Spleen (tissue), 13 donors: ENCODE measurements at places on chromosomes 3 and 15. TPM values are rescaled to one million over a fixed set of nuclear protein-coding genes. Genes with fewer than 3 reads are reported as not detected.

- DNase-seq, result no peak
Observed at GRCh38 chr3:107217172-107217571, 160.1 kb upstream of the CCDC54 start.

- no peak for DNase-seq
Observed at GRCh38 chr15:34841262-34841725, 45.9 kb upstream of the ACTC1 start.

- no peak for DNase-seq
Observed at GRCh38 chr3:157190380-157190872, 30.5 kb upstream of the CCNL1 start.

DNA sequence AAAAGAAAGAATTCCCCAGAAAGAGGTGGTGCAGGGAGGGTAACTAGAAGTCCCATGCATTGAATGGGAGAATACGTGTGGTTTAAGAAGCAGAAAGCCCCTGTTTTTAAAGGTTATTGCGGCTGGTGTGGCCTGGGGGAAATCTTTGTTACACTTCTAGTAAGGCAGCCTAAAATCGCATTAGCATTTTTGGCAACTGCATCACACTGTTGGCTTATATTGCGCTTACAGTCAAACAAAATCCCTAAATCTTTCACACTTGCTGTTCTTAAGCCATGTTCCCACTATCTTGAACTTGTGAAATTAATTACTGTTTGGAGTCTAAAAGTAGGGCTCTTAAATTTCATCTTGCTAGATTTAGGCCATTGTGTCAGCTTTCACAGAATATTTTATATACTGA lies 66.0 kb upstream of the GOLIM4 start:
- no peak for DNase-seq

DNA sequence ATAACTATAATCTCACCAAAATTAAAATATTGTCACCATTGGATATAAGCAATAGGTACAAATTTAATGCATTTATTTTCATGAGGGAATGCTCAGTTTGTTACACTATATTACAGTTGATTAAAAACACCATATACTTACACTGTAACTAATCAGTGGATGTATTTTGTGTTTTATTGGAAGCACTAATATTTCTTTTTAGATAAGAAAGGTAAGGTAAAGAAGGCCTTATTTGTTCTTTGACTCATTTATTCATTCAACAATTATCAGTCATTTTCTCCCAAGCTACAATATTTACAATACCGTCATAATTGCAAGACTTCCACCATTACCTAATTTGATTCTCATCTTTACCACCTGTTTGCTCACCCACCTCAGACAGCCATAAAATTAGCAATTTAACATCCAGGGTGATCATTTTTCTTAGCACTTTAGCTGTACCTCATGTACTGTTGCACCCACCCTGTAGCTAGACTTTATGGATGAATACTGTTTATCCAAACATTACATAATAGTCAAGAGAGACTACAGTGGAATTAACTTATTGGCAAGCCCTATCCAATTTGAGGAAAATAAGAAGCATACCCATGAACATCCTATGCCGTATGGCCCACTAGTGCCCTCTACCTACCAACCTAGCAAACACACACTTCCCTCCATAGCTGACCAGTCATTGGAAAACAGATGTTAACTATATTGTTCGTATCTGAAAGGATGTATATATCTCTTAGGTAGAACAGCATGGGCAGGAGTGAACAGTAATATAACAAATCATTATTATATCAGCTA lies 229.6 kb downstream of the BBX start:
- DNase-seq, result no peak

GRCh38 chr15:63860555-63860954 lies 26.8 kb upstream of the HERC1 start:
- no peak for DNase-seq

- DNase-seq, result no peak
Observed at GRCh38 chr3:76864355-76864754, 175.5 kb upstream of the ROBO2 start.

GRCh38 chr15:53320816-53321215 lies 438.6 kb downstream of the WDR72 start:
- DNase-seq, result no peak

GRCh38 chr3:50450209-50450921 lies 53.1 kb downstream of the CACNA2D2 start:
- DNase-seq, result peak; percentile 90

DNA sequence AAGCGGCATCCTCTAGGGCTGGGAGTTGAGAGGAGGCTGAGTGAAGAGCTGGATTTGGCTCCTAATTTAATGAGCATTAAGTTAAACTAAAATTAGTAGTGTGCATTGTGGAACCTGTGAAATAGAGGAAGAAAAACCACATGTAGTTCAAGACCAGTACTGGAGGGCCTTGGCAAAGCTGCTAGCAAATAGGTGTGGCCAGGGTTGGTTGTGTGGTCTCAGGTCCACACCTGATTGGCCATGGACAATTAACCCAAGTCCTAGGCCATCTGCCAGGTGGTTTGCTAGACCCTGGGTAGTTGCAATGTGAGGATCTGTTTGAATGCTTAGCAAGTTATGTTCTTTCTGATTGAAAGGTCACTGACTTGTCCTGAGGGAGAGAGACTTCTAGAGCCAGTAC lies 275.5 kb downstream of the PDCD6IP start:
- no peak for DNase-seq

DNA sequence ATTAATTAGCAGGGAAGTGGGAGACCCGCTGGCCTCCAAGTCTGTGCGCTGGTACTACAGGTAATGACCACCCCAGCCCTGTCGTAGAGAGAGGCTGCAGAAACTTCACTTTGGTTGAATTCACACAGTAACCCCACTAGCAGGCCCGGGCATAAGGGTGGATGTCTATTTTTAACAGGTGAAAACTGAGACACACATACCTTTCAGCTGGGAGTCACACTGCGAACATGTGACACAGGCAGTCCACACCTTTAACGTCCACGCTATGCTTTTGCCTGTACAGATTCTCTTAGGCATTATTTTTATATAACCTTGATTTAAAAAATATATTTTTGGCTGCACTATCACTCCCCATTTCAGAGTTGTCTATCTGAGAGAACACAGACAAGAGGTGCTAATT lies 3.9 kb downstream of the LRRK1 start:
- no peak for DNase-seq

GRCh38 chr3:49498648-49499047 lies 28.6 kb downstream of the DAG1 start:
- DNase-seq, result no peak

DNA sequence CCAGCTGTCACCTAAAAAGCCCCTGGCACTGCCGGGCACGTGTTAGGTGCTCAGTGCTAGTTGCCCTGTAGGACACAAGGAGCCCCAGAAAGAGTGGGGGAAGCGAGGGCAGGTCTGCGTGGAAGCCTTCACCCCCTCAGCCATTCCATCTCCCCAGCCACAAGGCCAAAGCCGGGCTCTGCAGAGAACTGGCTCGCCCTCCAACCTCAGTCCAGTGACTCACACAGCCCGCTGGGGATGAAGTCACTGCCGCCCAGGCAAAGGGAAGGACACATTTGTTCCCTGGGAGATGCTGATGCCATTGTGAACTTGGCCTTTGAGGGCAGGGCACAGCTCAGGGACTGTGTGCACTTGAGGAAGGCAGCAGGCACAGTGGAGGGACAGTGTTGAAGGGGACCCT lies 48.1 kb downstream of the IQSEC1 start:
- DNase-seq, result peak; percentile 63

GRCh38 chr3:97896547-97896946 lies 74.7 kb downstream of the CRYBG3 start:
- DNase-seq, result no peak

DNA sequence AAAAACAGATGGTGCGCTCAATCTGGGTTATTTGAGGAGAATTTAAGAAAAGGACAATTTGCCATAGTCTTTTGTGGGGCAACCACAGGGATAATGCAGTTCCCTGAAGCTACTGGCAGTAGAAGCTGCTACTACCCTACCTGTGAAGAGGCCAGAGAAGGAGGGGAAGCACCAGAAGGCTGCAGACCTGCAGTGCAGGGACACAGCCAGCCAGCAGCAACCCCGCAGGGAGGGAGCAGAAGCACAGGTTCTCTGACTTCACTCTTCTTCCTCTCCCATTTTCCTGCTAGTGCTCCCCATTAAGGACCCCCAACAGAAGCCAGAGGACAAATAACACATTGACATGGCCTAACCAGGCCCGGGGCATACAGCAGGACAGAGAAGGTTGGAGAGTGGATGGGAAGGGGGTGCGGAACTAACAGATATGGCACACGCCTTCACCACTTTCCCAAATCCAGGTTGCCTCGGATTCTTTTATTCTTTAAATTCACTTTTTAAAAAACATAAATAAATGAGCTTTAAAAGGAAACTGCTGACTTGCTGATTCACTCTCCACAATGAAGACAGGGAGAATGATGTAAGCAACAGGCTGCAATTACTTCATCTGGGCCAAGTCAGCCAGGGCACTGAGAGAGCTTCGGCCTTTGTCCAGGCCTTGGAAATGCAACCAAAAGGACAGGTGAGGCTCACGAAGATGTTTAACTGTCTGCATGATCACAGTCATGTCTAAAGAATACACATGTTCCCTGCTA lies 30.1 kb downstream of the POPDC2 start:
- no peak for DNase-seq

DNA sequence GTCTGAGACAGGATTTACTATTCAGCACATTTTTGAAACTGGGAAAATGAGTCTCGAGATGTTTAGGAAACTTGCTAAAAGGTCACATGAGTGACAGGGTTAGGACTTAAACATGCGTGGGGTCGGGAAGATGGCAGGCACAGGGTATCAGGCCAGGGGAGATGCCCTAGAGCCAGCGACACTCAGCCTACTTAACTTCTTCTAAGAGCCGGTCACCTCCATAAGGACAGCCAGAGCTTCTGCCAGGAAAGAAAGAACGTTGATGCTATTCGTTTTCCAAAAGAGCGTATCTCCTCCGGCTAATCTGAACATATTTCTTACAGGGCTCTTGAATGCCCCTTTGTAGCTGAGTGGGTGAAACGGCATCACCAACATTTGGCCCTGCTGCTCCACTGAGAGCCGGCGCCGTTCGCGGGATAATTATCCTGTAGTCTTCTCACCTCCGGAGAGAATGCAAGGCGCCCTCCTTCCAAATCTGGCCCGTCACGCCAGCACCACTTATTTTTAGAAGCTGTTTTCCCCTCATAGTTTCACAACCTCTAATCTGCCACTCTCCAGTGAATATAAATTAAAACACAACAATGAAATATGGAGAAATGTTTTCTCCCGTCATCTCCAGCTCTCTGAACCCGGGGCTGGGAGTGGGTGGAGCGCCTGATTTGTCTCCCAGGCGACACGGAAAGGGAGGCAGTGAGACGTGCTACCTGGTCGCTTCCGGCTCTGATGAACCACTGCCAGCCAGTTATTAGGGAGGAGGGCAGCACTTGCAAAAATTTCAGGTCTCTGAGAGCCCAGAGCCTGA lies 58.5 kb downstream of the LIPC start:
- DNase-seq, result no peak

- no peak for DNase-seq
Observed at GRCh38 chr15:57353317-57353804, 22.9 kb upstream of the CGNL1 start.

DNA sequence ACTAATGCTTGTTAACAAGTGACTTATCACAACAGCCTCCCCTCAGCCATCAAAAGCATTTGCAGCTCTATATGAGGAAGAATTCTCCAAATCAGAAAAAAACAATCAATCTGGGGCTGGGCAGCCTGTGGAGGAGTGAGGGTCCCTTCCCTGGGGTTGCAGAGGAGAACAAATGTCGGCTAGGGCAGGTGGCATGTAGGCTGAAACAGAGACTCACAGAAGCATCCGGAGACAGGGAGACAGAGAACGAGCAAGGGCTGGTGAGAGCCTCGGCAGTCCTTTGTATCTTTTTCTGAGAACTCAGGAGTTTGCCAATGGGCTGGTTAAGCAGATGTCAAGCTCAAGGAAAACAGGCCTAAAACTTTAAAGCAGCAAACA lies 15.8 kb downstream of the ITGA11 start:
- no peak for DNase-seq

GRCh38 chr3:143511174-143511879 lies 336.9 kb downstream of the SLC9A9 start:
- no peak for DNase-seq

GRCh38 chr3:178198329-178198728 lies 337.9 kb upstream of the KCNMB2 start:
- DNase-seq, result no peak

GRCh38 chr3:152937234-152937633 lies 102.3 kb downstream of the P2RY1 start:
- no peak for DNase-seq

- no peak for DNase-seq
Observed at GRCh38 chr3:99972380-99973104, 141.8 kb downstream of the FILIP1L start.

- DNase-seq, result no peak
Observed at GRCh38 chr3:46553154-46553553, 12.9 kb downstream of the LRRC2 start.

DNA sequence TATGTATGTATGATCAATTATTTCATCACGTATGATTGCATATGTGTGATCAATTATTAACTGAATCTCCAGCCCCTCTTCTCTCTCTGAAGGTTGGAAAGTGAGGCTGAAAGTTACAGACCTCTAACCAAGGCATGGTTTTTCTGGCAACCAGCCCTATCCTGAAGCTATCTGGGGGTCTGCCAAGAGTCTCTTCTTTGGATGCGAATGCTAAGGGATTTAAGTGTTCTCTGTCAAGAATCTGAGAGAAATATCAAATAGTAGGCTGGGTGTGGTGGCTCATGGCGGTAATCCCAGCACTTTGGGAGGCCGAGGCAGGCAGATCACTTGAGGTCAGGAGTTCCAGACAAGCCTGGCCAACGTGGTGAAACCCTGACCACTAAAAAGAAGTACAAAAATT lies 8.1 kb downstream of the NKTR start:
- no peak for DNase-seq

GRCh38 chr15:57321485-57321884 lies 54.8 kb upstream of the CGNL1 start:
- DNase-seq, result peak; percentile 30

GRCh38 chr3:98986073-98986472 lies 84.6 kb upstream of the DCBLD2 start:
- no peak for DNase-seq

- no peak for DNase-seq
Observed at GRCh38 chr3:8328967-8329366, 172.7 kb upstream of the LMCD1 start.

DNA sequence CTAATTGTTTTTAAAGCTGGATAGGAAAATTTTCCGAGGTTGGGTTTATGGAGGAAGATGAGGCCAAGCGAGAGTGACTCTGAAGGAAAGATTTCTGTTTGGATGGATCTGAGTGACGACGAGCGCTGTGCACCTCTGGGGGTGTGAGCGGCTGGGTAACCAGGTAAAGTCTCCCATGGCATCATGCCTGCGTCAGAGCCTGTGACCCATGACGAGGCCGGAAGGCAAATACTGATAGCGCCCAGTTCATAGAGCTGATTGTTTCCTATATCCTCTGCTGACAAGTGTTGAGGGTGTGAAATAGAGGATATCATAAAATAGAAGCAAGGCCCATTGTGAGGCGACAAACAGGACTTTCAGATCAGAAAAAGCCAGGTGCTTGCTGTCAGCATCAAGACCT lies 33.7 kb upstream of the MAGEF1 start:
- peak; percentile 39 for DNase-seq

- no peak for DNase-seq
Observed at GRCh38 chr3:158352551-158352950, 218.4 kb upstream of the MLF1 start.

Gene CPLX3
- 207 TPM for polyA plus RNA-seq

Gene TRIM42
- not detected for polyA plus RNA-seq

Gene GPR149
- not detected for polyA plus RNA-seq

Gene LXN
- 18.6 TPM for polyA plus RNA-seq

Gene TNFAIP8L3
- 9.3 TPM for polyA plus RNA-seq

Gene DPH6
- polyA plus RNA-seq, result 5.6 TPM

Gene RTP3
- polyA plus RNA-seq, result not detected

Gene ST8SIA2
- not detected for polyA plus RNA-seq

Gene LRTM1
- 1.6 TPM for polyA plus RNA-seq

Gene ADGRG7
- polyA plus RNA-seq, result not detected

Gene KCNAB1
- 5.6 TPM for polyA plus RNA-seq

Gene FILIP1L
- polyA plus RNA-seq, result 14.0 TPM

Gene CP
- polyA plus RNA-seq, result 40.4 TPM
